ENCODE measurements at places on chromosomes 11 and 22.
A peak's percentile ranks its signal among the peaks of the same experiment; 100 is the strongest.

DNA sequence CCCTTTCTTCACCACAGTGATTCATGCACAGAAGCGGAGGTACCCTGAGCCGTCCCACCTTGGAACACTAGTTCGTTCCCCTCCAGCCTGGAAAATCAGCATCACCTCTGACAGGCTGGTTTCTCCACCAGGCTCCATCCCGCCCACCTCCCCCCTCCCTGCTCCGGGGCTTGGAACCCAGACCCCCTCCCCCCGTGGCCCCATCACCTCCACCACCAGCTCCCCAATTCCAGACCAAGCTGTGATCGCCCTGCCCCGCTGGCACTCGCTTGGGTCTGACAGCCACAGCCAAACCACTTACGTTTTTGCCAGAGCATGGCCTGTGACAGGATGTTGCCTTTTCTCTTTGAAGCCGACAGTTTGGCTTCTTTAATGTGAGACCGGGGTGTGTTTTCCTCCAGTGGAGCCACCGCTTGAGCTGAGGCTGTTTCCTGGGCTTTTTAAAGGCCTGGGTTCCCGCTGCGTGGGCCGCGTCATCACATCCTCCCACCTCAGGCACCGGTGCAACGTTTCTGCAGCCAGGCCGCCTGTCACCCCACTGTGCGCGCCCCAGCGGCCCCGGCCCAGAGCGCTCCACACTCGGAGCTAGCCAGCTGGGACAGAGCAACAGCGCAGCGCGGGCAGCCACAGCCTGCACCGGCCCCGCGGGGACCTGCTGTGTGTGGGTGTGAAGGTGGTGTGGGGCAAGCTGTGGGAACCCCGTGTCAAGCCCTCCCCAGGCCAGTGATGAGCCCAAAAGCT is at the start of gene POU2AF1:
Gene POU2AF1, minus strand, starts transcription at position 415 of the 741 bp plus-strand sequence. Its CDS starts 98 bp downstream, at position 317.
- no peak for DNase-seq

GRCh38 chr22:49037701-49038245 is 789.9 kb downstream of the BRD1 start:
- no peak for DNase-seq

DNA sequence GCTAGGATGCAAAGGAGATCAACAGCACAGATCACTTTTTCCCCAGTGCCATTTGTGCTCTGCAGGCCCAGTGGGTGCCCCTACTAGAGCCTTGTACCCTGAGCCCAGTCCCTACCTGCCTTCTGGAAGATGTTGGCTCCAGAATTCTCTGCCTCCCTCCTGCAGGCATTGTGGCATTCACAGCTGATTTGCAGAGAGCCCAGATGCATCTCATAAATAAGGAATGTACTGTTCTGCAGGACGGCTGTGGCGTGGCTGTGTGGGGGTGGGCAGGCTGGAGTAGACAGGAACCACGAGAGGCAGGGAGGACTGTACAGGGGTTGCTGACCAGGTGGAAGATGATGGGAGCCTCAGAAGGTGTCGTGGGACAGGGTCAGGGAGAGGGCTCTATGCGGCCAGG is 11.2 kb upstream of the MIAT start:
- DNase-seq, result no peak

DNA sequence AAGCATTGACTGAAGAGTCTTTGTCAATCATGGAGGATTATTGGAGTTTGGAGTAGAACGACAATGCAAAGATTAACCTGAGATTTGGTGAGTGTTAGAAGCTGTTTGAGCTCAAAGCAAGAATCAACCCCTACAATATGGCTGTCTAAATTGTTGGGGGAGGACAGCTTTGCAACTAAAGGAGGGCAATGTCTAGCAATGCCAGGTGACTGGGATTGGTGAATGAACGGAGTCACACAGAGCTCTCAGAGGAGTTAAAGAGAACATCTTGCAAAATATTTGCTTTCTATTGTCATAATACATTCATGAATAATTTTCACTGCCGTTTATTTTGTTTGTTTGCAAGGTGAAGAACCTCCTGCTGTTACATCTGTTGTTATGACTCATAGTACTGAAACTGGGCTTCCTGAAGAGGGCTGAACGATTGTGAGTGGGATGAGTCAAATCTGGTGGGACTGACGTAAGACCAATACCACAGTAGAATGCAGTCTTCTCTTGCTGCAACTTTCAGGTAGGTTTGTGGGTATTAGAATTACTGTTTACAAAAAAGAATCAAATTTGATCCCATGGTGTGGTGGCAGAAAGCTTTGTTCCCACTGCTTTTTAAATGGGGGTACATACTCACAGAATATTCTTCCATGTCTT is 281.9 kb downstream of the CADM1 start:
- DNase-seq, result peak; percentile 42

DNA sequence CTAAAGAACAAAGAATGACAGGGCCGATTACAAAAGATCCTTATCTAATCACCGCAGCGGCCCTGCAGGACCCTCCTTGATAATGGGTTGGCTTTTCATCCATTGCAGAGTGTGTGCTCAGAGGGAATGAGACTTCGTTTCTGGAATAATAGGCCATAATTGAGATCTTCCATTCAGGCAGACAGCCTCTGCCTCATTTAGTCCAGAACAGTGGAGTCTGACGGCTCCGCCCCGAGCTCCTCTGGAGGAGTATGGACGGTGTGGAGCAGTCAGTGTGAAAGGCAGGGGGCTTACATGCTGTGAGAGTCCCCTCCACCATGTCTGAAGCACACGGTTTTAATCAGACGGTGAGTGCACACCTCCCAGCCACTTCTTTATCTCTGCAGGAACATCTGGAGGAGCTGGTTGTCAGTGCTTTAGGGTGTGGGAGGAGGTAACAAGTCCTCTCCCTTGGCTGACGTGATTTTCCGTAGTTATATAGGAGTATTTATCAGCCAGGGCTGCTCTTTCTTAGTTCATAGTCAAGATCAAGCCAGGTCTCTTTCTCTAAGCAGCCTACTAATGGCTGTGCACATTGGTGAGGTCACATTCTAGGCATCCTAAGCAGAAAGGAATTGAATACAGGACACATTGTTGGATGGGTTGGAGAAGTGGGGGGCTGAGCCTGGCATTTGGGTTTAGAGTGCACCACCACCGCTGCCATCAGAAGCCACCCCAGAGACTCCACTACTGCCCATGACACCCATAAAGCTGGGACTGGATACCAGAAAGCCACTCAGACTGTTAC is 1477.9 kb downstream of the TBC1D22A start:
- no peak for DNase-seq

DNA sequence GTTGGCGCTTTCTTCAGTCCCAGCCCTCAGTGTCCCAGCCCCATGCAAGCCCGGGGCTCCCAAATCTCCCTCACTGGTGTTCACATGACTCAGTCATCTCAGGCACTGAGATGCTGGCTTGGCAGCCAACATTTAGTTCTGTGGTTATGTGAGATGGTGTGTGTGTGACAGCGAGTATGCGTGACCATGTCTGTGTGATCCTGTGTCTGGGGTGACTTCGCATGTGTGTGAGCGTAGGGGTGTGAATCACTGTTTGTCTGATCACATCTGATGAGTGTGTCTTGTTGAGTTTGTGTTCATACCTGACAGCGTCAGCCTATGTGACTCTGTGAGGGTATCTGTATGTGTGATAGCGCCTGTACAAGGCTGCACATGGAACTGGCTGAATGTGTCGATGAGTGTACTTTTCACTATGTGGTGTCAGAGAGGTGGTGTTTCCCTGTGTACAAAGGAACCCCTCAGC is 16.2 kb downstream of the CREB3L1 start:
- DNase-seq, result no peak

DNA sequence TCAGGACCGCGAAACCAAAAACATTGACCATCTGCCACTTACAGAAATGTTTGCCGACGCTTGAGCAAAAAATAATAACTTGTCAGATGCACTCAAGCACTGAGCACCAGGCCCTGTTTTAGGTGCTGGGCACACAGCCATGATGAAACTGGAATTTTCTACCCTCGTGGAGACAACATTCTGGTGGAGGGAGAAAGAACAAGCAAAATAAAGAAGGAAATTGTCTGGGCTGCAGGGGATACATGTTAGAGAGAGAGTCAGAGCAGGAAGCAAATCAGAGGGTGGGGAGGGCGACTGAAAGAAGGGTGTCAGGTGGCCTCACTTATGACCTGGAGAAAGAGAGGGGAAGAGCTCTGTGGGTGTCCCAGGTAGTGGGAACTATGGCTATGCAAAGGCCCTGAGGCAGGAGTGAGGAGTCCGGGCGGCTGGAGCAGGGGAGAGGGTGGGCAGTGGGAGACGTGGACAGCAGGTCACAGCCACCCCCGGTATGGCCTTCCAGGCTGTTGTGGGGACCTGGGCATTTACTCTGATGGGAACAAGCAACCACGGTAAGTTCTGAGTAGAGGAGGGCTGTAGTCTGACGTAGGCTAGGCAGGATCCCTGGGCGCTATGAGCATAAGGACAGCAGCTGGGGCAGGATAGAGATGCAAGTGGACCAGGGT is 78.8 kb downstream of the MYEOV start:
- DNase-seq, result no peak
